Mesendoderm (in vitro differentiated cells): ENCODE measurements at places on chromosomes 2 and 18.
A peak's percentile ranks its signal among the peaks of the same experiment; 100 is the strongest.

DNA sequence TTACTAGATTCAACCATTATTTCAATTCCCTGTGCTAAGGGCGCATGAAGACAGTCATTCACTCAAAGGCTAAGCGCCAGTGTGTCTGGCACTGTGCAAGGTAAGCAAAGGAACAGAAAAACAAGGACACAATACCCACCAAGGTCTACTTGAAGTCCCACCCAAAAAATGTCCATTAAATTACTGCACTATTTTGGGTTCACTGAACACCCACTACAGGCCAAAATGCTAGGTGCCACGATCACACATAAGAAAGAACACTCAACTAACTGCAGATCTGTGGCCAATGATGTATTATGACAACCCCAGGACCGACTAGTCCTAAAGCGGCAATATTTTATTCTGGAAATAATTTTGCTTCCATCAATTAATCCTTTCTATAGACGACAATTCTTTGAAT is 1.8 kb downstream of the TMEM131 start:
- H3K27ac ChIP-seq, result no peak overlapping the region
- no peak for DNase-seq
- no peaks in the 10 kb centered on the region for H3K36me3 ChIP-seq
- H3K4me3 ChIP-seq, result no peak overlapping the region
- H3K4me1 ChIP-seq, result peaks cover 7% of the 10 kb centered on the region
- H3K27me3 ChIP-seq, result no peaks in the 10 kb centered on the region

GRCh38 chr18:54828986-54829385 is 709 bp downstream of the RAB27B start:
- no peak for DNase-seq
- no peak overlapping the region for H3K27ac ChIP-seq
- H3K4me1 ChIP-seq, result no peaks in the 10 kb centered on the region
- H3K4me3 ChIP-seq, result no peak overlapping the region
- no peaks in the 10 kb centered on the region for H3K36me3 ChIP-seq

DNA sequence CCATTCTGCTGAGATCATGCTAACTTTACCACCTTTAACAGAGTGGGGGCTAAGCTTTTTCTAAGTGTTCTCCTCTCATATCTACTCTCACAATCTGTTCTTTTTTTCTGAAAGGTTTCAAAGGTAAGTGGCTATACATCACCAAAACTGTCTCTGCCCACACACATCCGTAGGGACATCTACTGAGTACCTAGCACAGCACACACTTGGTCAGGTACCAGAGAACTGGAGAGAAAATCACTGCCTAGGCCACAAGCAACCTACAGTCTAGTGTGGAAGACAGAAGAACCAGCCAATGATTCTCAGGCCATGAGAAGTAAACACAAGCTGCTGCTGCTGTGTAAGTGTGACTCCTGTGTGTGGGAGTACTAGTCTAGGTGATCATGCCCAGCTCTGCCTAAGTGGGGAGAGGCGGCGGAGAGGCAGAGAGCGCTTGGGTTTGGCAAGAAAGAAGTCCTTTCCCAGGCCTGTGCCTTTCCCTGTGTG is 176.1 kb upstream of the ZFP36L2 start:
- H3K4me3 ChIP-seq, result no peak overlapping the region
- no peaks in the 10 kb centered on the region for H3K27me3 ChIP-seq
- DNase-seq, result no peak
- H3K27ac ChIP-seq, result no peak overlapping the region
- no peaks in the 10 kb centered on the region for H3K36me3 ChIP-seq

DNA sequence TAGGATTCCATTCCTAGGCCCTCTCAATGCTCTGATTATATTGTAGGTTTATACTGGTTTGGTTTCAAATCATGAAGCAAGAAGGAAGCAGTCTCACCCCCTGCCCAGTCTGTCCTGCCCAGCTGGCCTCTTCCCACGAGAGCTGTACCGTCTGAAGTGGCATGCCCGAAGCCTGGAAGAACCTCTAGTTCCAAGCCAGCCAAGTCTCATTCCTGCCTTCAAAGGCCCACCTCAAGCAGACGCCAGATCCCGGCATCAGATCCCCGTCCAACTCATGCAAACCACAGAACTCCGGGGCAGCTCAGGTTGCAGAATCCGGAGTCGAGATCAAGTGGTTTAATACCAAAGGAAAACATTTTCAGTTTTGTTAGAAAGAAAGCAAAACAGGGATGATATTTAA is 234.4 kb downstream of the LPIN1 start:
- no peaks in the 10 kb centered on the region for H3K4me1 ChIP-seq
- no peaks in the 10 kb centered on the region for H3K27me3 ChIP-seq
- H3K4me3 ChIP-seq, result no peak overlapping the region
- no peaks in the 10 kb centered on the region for H3K36me3 ChIP-seq
- no peak for DNase-seq
- no peak overlapping the region for H3K27ac ChIP-seq

DNA sequence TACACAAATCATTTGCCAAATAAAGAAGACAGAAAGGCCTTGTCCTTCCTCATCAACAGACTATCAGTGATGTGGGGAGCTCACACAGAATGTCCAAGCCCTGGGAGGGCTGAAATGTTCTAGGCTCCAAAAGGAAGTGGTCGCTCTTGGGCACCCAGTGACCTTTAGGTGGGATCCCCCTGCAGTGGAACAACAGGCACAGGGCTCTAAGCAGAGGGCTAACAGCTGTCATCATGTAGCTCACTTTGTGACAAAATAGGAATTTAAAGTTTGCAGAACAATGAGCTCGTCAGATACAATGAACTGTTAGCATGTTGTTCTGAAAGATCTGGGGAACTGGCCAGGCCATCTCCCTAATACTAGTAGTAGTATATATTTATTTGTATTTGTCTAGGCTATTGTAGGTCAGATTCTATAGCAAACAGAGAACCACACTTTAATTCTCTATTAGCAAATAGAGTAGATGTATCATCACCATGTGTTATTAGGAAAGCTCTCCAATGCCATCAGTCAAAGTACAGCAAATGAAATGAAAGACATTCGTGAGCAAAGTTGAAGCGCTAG is 151.5 kb upstream of the MAP3K20 start:
- H3K4me3 ChIP-seq, result no peak overlapping the region
- peaks cover 3% of the 10 kb centered on the region for H3K4me1 ChIP-seq
- no peaks in the 10 kb centered on the region for H3K27me3 ChIP-seq
- no peak overlapping the region for H3K27ac ChIP-seq
- DNase-seq, result no peak
- H3K36me3 ChIP-seq, result no peaks in the 10 kb centered on the region

GRCh38 chr2:130261970-130262760 is 63.9 kb upstream of the TUBA3E start:
- no peaks in the 10 kb centered on the region for H3K4me1 ChIP-seq
- no peak overlapping the region for H3K4me3 ChIP-seq
- H3K36me3 ChIP-seq, result no peaks in the 10 kb centered on the region
- H3K27ac ChIP-seq, result no peak overlapping the region
- no peaks in the 10 kb centered on the region for H3K27me3 ChIP-seq
- DNase-seq, result peak; percentile 6

DNA sequence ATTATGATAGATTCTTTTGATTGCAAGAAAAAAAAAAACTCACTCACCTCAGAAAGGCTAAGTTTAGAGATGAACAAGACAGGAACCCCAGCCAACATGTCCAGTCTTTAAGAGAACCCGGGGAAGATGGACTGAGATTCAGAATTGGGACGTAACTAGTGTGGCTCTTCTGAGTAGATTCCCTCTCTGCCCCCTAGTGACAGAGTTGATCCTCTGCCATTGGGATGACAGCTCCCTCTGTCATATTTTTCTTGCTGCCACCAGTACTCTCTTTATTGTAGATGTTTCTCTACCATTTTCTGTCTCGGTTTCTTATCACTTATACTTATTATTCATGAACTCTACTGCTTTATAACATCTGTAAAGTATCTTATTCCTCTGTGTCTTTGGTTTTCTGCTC is 77.7 kb downstream of the GULP1 start:
- no peaks in the 10 kb centered on the region for H3K27me3 ChIP-seq
- no peak overlapping the region for H3K4me3 ChIP-seq
- no peak overlapping the region for H3K27ac ChIP-seq
- no peaks in the 10 kb centered on the region for H3K36me3 ChIP-seq
- H3K4me1 ChIP-seq, result peaks cover 4% of the 10 kb centered on the region

GRCh38 chr2:43123981-43124686 is 102.3 kb downstream of the ZFP36L2 start:
- H3K27ac ChIP-seq, result no peak overlapping the region
- H3K27me3 ChIP-seq, result no peaks in the 10 kb centered on the region
- H3K4me1 ChIP-seq, result no peaks in the 10 kb centered on the region
- no peaks in the 10 kb centered on the region for H3K36me3 ChIP-seq

DNA sequence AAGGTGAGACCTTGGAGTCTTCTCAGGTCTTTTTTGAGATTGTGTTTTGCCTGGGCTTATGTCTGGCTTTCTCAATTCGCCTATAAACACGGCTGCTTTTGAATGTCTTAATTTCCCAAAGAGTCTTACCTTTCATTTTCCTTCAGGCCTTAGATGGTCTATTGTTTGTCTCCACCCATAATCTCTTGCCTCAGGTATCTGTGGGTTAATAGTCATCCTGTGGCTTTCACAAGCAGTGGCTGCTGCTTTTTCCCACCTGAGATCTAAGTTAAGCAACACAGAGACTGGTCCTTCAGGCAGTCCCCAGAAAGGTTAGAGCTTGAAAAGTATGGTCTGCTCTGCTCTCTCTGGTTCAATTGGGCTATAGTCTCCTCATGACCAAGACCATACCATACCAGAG is 275.3 kb downstream of the INSIG2 start:
- no peaks in the 10 kb centered on the region for H3K36me3 ChIP-seq
- H3K27me3 ChIP-seq, result no peaks in the 10 kb centered on the region
- no peaks in the 10 kb centered on the region for H3K4me1 ChIP-seq
- no peak for DNase-seq
- no peak overlapping the region for H3K27ac ChIP-seq
- H3K4me3 ChIP-seq, result no peak overlapping the region

DNA sequence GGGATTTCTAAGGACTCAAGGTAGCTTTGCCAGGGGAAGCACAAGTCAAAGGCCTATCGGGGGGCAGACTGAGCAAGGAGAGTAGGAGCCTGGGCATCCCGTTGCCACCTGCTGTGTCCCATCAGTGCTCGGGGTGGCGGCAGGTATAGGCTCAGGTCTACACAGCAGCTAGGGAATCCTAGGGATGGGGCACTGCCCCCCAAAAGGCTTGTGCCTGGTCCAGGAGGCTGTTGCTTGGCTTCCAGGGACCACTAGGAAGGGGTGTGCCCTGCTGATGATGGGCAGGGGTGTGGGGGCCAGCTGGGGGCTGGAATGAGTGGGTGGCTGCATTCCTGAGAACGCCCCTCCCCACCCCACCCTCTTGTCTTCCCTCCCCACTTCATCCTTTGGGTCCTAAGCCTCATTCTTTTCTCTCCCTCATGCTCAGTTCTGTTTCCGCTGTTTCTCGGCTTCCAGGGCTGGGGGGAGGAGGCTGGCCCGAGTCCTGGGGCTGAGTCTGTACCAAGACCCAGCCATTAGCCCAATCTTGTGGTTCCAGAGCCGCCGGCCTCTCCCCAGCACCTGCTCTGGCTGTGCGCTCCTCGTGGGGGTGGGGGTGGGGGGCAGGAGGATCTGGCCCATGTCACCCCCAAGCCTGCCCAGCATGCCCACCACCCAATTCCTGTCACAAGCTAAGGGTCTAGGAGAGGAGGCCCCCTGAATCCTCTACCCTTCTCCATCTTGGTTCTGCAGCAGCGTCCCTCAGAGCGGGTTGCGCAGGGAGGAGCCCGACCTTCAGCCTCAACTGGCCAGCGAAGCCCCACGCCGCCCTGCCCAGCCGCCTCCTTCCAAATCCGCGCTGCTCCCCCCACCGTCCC is 12.8 kb downstream of the SPEG start:
- DNase-seq, result no peak
- H3K4me1 ChIP-seq, result no peaks in the 10 kb centered on the region
- H3K36me3 ChIP-seq, result no peaks in the 10 kb centered on the region
- no peak overlapping the region for H3K27ac ChIP-seq
- peaks cover 5% of the 10 kb centered on the region for H3K27me3 ChIP-seq

- H3K4me1 ChIP-seq, result no peaks in the 10 kb centered on the region
- no peaks in the 10 kb centered on the region for H3K27me3 ChIP-seq
- H3K4me3 ChIP-seq, result no peak overlapping the region
These were observed 413.0 kb downstream of the CDH2 start for GRCh38 chr18:27763936-27764335.

DNA sequence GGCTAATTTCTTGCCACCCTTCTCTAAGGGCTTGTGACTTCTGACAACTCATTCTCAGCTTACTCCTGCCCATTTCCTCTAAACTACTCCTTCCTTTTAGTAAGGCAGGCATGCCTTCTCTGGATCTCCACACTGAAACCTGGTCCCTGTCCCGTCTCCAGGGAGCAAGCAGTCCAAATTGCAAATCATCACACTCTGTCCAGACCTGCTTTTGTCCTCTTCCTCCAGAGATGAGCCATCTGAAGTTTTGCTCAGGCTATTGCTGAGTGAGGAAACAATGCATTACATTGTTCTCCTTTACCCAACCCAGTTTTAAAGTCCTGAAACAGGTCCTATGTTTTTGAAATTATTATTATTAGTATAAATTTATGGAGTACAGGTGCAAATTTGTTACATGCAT is 57.3 kb downstream of the ARHGAP25 start:
- H3K36me3 ChIP-seq, result no peaks in the 10 kb centered on the region
- H3K27me3 ChIP-seq, result no peaks in the 10 kb centered on the region
- no peak for DNase-seq
- H3K4me1 ChIP-seq, result no peaks in the 10 kb centered on the region
- H3K4me3 ChIP-seq, result no peak overlapping the region

- no peak overlapping the region for H3K4me3 ChIP-seq
- no peaks in the 10 kb centered on the region for H3K27me3 ChIP-seq
- DNase-seq, result no peak
- peaks cover 1% of the 10 kb centered on the region for H3K4me1 ChIP-seq
These were observed 104.5 kb upstream of the KLHL14 start for GRCh38 chr18:32877371-32877770.

DNA sequence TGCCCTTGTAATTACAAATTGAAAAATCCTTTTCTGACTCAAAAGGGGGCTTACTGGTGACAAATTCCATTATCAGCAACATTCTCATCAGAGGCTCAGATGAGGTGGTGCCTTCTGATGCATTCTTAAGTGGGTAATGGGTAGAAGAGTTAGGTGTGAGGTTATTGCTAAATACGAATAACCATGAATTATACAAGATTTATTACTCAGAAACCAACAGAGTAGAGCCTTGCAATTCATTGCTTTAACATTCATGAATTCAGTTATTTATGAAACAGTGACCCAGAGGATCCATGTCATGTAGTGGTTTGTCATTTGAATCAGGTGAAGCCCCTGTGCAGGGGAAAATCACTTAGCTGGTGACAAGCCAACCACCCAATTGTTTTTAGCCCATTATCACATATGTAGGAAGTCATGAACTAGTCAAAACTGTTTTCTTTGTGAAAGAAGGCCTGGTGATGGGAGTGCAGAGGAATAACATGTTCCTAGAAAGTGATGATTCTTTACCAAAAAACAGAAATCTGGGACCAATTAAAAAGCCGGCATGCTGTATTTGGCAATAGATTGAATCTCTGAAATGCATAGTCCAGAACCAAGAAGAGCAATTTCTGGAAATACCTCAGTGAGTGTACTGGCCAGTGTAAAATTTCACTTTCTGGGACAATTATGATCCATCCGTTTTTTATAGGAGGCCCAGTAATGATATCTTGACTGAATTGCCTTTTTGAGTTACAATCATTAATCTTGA is 70.2 kb downstream of the CRIM1 start:
- no peak overlapping the region for H3K27ac ChIP-seq
- no peak for DNase-seq
- H3K4me1 ChIP-seq, result peaks cover 4% of the 10 kb centered on the region
- H3K4me3 ChIP-seq, result no peak overlapping the region
- no peaks in the 10 kb centered on the region for H3K36me3 ChIP-seq

GRCh38 chr18:52963481-52963880 is 623.5 kb downstream of the DCC start:
- no peaks in the 10 kb centered on the region for H3K27me3 ChIP-seq
- peak; percentile 67 for DNase-seq
- no peaks in the 10 kb centered on the region for H3K4me1 ChIP-seq
- no peak overlapping the region for H3K27ac ChIP-seq
- no peak overlapping the region for H3K4me3 ChIP-seq

GRCh38 chr2:30915486-30915885 is 108.2 kb upstream of the CAPN13 start:
- H3K27me3 ChIP-seq, result no peaks in the 10 kb centered on the region
- H3K27ac ChIP-seq, result no peak overlapping the region
- no peaks in the 10 kb centered on the region for H3K4me1 ChIP-seq
- no peak overlapping the region for H3K4me3 ChIP-seq
